ENCODE measurements at places on chromosomes 7 and 10. TPM values are rescaled to one million over a fixed set of nuclear protein-coding genes. Genes with fewer than 3 reads are reported as not detected.

Gene NUPR2
- not detected for polyA plus RNA-seq

GRCh38 chr7:151628846-151629604 is 109.3 kb upstream of the RHEB start:
- no peak for DNase-seq

DNA sequence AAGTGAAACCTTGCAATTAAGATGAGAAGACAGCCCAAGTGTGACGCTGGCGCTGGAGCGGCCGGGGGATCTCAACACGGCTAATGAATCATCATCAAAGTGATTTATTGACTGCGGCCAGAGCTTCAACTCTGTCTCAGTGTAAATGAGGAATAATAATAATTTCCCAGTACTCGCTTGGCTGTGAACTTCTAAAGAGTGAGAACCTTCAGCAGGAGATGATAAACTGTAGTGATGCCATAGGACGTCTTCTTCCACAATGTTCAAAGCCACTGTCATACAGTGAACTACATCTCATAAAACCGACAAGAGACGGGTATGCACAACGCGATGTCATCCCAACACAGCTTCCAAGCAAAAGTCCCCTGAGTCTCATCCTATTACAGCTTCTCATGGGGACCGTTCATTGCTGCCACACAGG is 123.6 kb upstream of the NOBOX start:
- DNase-seq: no peak

DNA sequence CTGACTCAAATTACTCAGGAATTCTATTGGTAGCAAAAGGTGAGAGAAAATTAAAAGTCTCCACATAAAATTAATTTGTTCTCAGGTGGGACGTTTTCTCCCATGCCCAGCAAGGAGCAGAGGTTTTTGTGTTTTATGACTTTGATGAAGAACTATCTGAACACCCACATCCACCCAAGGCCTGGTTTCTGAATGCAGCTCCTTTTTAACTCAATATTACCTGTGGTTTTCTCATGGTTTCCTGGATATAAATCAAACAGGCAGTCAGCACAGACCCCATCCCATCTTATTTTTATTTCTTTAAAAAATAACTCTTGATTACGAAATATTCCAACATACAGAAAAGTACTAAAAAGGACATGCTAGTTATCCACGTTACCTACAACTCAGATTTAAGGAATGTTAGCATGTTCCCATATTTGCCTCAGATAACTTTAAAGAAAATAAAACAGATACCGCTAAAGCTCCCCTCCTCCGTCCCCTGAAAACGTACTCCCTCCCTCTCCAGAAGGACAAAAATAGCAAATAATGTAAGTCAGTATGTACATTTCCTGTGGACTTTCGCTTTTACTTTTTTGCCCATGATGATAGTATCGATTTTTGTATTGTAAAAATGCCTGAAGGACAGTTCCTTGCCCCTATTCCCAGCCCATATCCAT is 43.4 kb downstream of the GLI3 start:
- no peak for DNase-seq

DNA sequence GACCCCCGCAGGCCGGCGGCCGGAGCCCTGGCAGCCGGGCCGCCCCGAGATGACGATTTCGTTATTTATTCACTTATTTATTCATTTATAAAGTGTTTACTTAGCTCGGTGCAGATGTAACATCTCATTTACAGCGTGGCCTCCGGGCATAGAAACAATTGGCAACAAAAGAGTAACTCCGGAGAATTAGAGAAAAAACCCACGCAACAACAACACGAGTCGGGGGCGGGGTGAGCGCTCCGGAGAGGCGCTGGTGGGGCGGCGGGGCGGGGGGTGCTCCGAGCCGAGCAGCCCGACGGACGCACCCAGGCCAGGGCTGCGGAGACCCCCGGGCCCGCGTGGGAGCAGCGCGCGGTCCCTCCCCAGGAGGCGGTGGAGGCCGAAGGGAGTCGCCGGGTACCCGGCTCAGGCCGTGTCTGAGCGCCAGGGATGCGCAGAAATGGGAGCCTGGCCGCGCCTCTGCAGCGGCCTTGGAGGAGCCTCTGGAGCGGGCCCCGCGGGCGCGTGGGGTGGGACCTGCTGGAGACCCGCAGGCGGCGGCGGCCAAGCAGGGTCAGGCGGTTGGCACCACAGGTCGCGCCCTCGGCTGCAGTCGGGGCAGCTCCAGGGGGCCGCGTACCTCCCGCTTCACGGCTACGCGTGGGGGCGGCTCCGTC is 14.3 kb downstream of the UNCX start:
- no peak for DNase-seq

DNA sequence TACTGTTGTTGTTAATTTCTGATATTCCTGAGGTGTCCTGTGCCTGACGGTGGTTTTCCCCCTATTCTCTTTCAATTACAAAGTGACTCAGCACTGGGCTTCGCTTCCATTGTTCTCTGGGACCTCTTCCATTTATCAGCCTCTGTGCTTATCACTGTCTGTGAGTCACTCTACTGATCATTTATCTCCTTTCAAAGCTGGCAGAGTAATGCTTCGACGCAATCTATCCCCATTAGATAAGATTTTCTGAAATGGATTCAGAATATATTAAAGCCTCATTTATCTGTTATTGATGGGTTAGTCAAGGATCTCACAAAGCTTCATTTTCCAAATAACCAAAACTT is 679.2 kb downstream of the SDK1 start:
- DNase-seq: no peak
